ENCODE measurements at places on chromosomes 6 and 20.

DNA sequence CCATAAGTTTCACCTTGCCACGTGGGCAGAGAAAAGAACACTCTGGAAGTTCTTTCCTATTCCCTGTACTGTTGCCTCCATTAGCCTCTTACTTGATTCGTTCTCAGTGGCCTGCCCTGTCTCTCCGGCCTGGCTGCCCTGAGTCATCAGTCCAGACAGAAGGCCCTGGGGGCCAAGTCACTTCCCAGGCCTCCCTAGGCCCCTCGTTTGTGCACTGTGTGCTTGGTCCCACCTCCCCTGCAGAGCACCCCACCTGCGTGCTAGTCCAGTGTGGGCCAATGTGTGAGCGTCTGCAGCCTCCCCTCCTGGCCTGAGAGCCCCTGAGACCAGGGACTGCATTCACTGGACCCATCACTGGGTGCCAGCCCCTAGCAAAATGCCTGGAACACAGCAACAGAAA, 191.2 kb upstream of the RREB1 start:
- no peak for DNase-seq

- peak; percentile 79 for DNase-seq
Measured at GRCh38 chr6:14450133-14450504, 332.5 kb downstream of the CD83 start.

DNA sequence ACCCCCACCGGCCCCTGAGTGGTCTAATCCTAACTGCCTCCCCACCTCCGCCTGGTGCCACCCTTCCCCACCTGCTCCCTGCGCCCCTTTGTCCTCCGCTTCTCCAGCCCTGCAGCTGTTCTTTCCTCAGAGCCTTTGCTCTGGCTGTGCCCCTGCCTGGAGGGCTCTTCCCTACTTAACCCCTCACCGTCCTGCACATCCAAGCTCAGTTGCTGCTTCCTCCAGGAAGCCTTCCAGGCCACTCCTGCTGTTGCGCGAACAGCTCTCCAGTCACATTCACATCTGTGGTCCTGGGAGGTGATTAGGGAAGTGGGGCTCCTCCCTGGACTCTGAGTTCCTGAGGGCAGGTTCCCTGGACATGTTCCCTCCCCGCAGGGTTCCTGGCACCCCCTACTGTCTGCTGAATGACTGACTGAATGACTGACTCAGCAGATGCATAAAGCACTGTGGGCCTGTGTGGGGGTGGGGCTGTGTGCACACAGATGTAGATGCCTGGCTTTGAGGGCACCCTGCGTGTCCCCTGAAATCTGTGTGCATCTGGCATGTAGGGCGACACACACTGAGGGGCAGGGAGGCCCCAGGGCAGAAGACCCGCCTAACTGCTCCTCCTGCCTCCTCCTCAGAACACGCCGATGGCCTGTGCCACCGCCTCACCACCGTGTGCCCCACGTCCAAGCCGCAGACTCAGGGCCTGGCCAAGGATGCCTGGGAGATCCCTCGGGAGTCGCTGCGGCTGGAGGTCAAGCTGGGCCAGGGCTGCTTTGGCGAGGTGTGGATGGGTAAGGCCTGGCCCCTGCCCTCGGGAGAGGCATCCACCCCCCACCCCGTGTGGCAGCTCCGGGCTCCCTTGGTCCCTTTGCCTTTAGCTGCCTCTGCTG, 51.4 kb downstream of the SRC start:
- no peak for DNase-seq

DNA sequence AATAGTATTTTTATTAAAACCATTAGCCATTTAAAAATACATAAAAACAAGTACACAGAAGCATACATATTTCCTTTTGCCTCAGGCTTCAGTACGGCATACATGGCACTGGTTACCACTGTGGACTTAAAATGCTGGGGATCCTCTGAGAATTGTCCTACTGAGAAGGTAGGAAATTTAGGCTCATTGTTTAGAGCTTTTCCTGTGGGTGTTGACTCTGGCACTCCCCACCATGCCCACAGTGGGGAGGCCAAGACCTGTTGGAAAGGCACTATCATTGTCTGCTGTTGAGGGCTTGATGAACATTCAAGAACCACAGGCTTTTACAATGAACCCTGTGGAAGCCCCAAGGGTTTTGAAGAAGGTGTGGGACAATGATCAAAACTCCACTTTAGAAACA, 473.4 kb downstream of the BTBD3 start:
- no peak for DNase-seq

DNA sequence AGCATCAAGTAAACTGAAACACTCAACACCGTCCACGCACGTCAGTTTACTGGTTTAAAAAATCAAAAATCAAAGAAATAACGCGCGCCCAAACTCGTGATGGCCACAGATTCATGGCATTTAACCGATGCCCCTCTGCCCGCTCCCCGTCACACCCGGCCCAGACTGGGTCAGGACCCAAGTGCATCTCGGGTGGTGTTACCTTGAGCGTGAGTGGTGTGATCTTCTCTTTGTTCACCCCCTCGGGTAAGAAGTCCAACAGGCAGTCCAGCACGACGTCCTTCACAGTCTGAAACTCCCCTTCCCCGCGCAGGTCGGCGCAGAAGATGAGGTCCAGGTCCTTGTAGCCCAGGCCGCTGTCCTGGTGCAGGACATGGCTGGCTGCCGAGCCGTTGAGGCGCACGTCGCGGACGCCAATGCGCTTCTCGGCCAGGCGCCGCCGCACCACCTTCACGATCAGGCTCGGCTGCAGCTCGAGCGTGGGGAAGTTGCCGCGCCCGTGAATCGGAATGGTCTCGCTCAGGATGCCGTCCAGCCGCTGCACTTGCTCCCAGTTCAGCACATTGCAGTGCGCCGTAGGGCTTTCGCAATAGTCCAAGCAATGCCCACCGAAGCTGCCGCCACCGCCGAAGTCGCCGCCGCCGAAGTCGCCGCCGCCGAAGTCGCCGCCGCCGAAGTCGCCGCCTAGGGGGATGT, 945 bp downstream of the TENT5A start:
- no peak for DNase-seq

- DNase-seq = no peak
Measured at GRCh38 chr6:63269470-63269869, 50.3 kb downstream of the LGSN start.

DNA sequence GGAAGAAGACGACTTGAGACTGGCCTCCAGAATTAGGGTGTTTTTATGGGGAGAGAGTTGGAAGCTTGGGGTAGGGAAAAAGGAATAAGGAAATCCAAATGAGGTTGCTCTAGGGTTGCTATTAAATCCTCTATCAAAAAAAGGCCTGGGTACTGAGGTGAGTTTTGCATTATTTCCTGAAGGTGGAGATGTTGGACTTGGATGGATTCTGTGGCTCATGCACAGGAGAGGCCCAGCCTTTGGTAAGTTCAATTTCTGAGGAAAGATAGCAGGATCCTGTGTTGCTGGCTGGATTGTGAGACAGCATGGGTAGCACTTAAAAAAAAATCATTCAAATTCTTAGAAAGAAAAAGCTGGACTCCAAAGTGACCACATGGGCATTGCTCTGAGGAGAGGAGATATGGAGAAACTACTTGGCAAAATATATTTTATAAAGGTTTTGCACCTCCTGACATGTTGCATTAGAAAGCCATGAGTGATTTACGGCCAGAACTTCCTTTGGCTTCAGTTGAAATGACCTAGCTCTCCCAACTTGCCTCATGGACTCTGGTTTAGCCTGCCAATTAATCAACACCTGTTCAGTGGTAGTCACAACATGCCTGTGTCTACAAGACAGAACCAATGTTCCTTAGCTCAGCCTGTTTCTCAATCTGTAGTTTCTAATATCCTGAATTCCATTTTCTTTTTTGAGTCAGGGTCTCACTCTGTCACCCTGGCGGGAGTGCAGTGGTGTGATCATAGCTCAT, 152.1 kb upstream of the RALGAPA2 start:
- peak; percentile 71 for DNase-seq

DNA sequence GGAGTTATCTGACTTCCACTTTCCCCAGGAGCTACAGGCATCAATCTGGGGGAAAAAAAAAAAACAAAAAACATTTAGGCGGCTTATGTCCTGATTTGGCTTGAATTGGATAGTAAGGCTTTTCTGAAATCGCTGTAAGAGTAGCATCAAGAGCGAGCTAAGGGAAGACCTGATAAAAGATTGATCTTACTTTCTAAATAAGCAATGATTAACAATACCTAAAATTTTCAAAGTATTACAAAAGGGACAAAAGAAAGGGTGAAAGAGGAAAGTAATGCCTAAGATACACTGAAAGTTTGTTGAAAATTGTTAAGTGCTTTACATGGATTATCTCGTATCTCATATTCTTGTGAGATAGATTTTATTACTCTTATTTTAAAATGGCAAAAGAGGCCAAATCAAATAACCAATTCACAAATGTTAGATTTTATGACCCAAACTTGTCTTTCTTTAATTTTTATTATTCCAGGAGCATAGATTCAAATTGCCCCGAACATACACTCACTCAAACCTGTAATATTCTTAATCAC, 106.4 kb upstream of the PRSS16 start:
- no peak for DNase-seq

DNA sequence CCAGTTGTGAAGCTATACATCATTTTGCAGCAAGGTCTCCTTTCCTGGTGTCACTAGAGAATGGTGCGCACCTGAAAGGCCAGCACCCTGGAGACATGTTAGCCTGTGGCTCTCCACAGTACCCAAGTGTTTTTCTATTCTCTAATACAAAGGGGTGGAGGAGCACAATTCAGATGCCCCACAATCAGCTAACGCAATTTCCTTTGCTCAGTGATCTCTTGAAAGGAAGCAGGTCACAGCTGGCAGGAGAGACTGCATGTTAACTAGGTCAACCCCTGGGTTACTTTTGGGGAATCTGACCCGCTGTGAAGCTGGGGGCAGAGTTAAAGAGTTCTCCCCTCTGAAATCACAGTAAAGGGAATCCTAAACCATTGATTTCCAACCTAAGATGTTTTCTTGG, 92.5 kb downstream of the B3GAT2 start:
- DNase-seq = no peak

DNA sequence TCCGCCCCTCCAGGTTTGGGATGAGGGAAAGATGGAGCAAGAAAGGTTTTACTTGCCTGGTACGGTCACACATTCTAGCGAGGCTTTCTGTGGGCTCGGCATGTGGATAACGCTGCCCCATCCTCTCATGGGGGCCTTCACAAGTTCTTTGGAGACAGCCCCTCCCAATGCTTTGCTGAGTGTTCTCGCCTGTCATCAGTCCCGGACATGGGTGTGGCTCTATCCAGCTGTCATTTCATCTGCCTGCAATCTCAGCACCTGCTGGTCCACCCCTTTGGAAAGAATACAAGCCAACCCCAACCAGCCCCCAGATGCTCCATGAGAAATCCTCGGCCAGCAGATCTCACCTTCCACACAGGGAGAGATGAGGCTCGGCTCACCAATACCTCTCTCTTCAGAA, 30.3 kb upstream of the MDGA1 start:
- DNase-seq = no peak

- DNase-seq = no peak
Measured at GRCh38 chr6:41275489-41275888, 11.0 kb downstream of the TREM1 start.

- no peak for DNase-seq
Measured at GRCh38 chr6:26309731-26310142, 55.3 kb upstream of the BTN3A2 start.

GRCh38 chr6:56690519-56691285, 48.0 kb upstream of the DST start:
- no peak for DNase-seq

- no peak for DNase-seq
Measured at GRCh38 chr6:113083947-113084346, 736.8 kb downstream of the RFPL4B start.

- DNase-seq = no peak
Measured at GRCh38 chr6:138240476-138241245, 22.4 kb upstream of the PBOV1 start.

DNA sequence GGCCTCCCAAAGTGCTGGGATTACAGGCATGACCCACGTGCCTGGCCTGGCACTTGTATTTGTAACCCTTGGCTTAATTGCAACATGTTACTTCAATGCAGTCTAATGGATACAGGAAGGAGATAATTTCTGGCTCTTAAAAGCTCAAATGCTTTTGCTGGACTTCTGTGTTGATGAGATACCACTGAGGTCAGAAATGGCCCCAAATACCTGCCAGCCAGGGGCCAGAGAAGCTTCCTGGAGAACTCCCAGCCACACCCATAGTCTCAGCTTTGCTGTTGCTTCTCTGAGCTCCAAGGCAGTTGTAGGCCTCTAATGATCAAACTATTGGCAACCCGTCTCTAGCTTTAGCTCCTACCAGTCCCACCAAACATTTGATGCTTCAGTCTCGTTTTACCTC, 14.2 kb upstream of the ZNFX1 start:
- no peak for DNase-seq

DNA sequence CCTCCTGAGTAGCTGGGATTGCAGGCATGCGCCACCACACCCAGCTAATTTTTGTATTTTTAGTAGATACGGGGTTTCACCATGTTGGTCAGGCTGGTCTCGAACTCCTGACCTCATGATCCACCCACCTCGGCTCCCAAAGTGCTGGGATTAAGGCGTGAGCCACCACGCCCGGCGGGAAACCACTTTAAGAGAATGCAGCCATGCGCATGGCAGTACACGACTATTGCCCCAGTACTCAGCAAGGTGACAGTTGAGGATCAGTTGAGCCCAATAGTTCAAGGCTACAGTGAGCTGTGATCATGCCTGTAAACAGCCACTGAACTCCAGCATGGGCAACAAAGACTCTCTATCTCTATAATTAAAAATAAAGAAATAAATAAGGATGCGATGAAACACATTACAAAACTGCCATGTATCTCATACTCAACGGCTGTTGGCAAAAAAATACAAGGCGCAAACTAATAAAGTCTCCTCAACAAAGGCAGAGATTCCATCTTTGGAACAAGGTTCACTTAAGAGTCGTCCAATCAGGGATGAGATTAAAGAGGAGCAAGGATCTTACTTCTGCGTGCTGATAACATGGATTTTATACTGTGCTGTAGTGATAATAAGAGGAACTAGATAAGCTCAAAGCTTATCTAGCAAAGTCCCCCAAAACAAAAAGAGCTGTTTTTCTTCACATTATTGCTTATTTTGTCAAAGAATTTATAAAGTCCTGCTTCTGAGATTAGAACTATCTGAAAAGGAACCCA, 51.1 kb downstream of the STAU1 start:
- DNase-seq = no peak

DNA sequence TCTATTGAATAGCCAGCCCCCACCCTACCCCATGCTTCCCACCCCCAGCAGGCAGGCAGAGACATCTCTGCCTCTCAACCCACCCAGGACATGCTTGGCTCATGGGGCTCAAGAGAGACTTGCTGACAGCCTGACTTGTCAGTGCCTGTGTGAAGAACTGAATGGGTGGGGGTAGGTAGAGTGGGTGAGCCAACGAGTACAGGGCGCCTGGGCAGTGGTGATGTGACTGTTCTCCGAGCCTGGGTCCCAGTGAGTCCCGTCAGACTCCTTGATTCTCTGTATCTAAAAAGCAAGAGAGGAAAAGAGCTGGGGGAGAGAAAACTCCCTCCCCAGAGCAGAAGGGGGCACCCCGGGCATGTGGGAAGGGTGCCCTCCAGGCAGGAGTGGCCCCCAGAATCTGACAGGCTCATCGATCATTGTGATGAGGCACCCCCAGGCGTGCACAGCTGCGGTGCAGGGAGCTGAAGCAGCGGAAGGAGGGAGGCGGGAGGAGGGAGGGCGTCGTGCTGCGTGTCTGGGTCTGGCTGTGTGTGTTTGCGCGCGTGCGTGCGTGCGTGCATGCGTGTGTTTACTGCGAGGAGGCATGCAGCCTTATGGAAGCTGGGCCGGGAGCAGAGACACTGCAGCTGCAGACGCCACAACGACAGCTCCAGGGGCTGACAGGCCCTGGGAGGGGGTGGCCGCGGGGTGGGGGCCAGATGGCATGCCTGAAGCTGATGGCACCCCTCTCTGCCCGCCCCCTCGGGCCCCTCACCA, 40.2 kb downstream of the FOXP4 start:
- DNase-seq = no peak

- no peak for DNase-seq
Measured at GRCh38 chr6:162385980-162386379, 341.6 kb downstream of the PRKN start.

- DNase-seq = no peak
Measured at GRCh38 chr20:50455656-50456451, 54.3 kb upstream of the PTPN1 start.

Measured in NCI-H1930 (cell line).